ENCODE measurements at places on chromosomes 1 and 21. TPM values are rescaled to one million over a fixed set of nuclear protein-coding genes. Genes with fewer than 3 reads are reported as not detected.

- DNase-seq, result no peak
Measured at GRCh38 chr1:96843601-96844000, 122.0 kb downstream of the PTBP2 start.

DNA sequence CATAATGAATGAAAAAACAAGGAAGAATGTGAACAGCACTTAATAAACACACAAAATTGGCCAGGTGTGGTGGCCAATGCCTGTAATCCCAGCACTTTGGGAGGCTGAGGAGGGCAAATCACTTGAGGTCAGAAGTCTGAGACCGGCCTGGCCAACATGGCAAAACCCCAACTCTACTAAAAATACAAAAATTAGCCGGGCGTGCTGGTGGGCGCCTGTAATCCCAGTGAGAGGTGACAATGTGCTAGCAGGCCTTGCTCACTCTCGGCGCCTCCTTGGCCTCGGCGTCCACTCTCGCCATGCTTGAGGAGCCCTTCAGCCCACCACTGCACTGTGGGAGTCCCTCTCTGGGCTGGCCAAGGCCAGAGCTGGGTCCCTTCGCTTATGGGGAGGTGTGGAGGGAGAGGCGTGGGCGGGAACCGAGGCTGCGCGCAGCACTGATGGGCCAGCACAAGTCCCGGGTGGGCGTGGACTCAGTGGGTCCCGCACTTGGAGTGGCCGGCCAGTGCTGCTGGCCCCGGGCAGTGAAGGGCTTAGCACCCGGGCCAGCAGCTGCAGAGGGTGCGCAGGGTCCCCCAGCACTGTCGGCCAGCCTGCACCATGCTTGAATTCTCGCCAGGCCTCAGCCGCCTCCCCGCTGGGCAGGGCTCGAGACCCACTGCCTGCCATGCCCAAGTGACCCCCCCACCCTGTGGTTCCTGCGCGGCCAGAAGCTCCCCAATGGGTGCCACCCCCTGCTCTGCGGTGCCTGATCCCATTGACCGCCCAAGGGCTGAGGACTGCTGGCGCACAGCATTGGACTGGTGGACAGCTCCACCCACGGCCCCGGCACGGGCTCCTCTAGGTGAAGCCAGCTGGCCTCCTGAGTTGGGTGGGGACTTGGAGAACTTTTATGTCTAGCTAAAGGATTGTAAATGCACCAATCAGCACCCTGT, 30.6 kb upstream of the ATG4C start:
- DNase-seq, result no peak

DNA sequence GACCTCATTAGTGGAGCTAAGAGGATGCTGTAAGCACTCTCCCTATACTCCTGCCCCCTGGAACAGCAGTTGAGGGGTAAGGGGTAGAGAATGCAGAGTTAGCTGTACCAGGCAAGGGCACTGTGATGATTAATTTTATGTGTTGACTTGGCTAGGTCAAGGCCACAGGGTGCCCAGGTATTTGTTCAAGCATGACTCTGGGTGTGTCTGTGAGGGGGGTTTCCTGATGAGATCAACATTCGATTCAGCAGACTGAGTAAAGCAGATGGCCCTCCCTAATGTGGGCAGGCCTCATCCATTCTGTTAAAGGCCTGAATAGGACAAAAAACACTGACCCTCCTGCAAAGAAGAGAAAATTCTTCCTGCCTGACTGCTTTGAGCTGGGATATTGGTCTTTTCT, 110.8 kb downstream of the KCND3 start:
- no peak for DNase-seq

The UMODL1 gene
- total RNA-seq, result 0.10 TPM

The PSMG1 gene
- 15.5 TPM for total RNA-seq

The BGLAP gene
- total RNA-seq, result 1.0 TPM
